ENCODE measurements at places on chromosomes 16 and 17.

DNA sequence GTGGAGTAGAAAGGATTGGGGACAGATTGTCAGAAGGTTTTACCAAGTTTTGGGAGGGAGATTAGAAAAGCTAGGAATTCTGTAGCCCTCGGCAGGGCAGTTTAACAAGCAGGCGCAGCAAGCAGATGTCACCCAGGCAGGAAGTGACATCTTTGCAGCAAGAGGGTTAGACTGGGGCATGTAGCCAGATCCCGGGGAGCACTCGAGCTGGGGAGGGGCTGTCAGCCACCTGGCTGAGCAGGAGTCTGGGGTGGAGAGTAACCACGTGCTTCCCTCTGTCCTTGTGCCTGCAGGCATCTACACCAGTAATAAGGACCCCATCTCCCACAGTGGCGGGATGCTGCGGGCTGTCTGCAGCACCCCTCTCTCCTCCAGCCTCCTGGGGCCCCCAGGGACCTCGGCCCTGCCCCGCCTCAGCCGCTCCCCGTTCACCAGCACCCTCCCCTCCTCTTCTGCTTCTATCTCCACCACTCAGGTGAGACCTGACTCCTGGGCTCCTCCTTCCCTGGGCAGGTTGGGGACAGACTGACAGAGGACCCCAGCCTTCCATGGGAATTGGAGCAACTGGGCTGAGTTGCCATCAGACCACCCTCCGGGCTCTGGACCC is 12.2 kb downstream of the MLLT6 start:
- DNase-seq, result no peak

DNA sequence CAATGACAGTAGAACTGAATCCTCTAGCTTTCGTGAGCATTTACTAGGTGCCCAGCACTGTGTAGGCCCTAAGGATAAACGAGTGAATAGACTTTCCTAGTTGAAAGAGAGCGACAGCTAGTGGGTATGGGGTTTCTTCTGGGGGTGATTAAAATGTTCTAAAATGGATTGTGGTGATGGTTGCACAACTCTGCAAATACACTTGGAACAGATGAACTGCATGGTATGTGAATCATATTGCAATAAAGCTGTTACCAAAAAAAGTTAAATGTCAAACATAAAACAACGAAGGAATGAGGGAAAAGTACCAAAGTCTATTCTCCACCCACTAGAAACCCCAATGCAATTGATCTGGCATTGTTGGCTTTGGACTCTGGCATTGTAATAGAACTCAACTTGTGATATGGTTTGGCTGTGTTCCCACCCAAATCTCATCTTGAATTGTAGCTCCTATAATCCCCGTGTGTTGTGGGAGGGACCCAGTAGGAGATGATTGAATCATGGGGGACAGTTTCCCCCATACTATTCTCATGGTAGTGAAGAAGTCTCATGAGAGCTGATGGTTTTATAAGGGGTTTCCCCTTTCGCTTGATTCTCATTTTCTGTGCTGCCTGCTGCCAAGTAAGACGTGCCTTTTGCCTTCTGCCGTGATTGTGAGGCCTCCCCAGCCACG is 70.5 kb downstream of the MARF1 start:
- DNase-seq, result no peak

GRCh38 chr16:8888951-8889892 is 7.1 kb downstream of the LITAFD start:
- DNase-seq, result no peak

DNA sequence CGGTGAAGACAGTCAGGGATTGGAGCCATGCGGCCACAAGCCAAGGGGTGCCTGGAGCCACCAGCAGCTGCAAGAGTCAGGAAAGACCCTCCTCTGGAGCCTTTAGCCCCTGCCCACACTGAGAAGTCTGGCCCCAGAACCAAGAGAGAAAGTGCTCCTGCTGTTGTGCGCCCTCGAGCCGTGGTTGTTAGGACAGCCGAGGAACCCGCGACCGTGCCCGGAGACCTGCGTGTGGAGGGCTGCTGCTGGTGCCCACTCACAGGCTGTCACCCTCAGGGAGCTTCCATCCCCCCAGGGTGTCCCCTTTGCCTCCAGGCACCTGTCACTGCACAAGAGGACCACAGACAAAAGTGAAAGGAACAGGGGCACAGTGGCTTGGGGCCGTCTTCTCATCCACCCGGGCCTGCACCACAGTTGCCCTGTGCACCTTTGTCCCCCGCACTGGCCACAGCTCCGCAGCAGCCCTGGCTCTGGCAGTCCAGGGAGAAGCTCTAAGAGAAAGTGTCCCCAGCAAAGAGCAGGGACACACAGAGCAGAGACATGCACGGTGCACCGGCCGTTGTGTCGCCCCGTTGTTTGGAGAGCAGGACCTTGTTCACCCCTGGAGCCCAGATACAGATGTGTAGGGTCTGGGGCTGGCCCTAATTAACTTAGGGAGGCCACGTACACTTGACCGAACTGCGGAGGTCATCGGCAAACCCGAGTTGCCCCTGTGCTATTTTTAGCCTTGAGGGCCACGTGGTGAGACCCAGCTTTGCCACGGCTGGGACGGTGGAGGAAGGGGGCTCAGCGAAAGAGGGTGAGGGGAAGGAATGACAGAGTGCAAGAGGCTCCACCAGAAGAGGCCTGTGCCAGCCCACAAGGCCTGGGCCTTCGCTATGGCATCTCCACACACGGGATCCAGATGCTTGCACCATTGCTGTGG is 329.2 kb downstream of the C16orf95 start:
- DNase-seq, result no peak

GRCh38 chr17:75271955-75272847 is 1.2 kb upstream of the MIF4GD start:
- no peak for DNase-seq

DNA sequence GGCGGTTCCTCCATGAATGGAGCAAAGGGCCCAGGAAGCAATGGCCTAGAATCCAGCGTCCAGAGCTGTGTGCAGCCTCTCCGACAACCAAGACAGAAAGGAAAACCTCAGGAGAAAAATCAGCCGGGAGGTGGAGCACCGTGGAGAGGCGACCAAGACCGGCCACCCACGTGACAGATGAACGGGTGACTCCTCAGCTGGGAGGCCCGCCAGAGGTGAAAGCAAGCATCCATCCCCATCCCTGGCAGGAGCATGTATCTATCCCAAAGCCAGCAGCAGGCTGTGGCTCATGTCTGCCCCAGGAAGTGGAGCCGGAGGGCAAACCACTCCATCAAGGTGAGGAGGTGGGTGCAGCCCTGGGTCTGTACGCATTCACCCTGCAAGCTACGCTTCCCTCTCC is 52.1 kb downstream of the FOXL1 start:
- no peak for DNase-seq

DNA sequence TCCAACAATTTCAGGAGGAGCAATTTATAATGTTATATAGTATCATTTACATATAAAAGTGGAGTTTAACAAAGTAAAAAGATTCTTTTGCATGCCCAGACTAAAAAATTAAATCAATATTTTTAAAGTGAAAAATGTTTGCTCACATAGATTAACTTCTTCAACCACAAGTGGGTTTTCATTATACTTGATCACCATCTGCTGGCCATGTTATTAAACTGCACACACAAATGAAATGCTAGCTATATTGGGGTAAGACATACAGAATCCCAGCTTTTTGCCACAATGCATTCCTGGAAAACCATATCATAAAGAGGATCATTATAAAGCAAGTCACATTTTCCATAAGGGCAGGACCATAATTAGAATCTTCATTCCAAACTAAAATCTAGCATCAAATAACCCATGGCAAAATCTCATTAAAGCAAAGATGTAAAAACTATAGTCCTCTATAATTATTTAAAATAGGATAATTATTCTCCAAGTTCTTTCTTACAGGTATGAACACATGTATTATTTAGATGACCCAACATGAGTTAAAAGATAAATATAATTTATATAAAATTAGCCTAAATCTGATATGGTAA is 26.3 kb downstream of the CEP112 start:
- DNase-seq, result no peak

Data from breast epithelium (tissue), 4 donors.